HCT116 (cell line): ENCODE measurements at places on chromosomes 5 and 9.

- DNase-seq: no peak
Observed at GRCh38 chr5:146059460-146060220, 45.7 kb downstream of the PLAC8L1 start.

DNA sequence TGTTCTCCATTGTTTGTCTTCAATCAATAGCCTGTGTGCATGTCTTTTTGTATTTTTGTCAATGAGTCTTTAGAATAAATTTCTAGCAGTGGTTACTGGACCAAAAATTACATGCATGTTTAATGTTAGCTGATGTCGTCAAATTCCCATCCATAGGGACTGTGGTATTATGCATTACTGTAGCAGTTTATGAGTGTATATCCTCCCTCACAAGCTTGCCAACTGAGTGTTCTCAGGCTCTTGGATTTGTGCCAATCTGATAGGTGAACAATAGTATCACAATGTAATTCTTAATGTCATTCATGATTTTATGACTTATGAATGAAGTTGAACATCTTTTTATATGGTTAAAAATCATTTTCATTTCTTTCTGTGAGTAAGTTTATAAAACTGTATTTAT lies 13.0 kb downstream of the SNX24 start:
- DNase-seq: no peak

DNA sequence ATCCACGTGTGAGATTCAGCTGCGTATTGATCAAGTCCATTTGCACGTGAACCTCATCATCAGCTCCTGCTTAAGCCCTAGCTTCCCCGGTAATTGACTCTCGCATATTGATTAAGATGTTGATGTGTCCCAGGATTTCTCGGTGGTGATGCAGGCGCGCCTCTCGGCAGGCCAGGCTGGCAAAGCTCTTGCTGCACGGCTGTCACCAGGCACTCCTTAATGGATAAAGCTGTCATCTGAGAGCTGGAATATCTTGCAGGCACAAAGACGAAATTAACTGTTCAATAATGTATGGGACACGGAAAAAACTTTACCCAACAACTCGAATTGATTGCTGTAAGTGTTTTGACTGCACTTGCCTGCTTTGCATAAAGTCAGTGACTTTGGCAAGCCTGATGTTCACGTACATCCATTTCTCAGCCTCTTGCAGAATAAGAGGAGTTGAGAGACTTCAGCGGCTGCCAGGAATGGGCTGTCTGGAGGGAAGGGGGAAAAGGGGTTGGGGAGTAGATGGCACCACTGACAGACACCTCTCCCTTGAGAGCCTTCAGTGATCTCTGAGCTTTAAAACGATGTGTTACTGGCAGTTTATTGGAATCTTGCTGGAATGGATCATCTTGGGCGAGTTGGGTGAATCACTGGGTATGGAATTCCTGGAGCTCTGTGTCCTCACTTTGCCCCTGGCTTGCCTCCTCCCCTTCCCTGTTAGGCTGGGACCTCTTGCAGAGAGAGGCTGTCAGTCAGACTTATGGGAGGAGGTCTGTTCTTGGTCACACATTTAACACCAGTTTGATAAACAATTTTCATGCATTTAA lies 650.3 kb downstream of the CCDC171 start:
- no peak for DNase-seq

DNA sequence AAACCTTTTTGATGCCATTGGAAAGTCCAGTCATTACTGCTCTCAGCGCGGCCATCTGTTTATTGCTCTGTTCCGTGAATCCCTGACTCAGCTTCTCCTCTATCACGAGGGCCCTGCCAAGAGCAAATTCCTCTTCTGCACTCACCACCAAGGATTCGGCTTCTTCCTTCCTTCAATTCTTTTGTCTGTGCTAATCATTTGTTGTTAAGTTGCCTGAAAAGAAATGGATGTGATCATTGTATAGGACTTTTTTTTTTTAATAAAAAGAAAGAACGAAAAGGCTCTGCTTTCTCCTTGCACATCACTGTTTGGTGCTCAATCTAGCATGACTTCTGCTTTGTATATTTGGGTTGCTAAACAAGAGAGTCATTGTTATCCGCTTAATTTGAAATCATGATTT lies 128.7 kb upstream of the PIK3R1 start:
- no peak for DNase-seq

DNA sequence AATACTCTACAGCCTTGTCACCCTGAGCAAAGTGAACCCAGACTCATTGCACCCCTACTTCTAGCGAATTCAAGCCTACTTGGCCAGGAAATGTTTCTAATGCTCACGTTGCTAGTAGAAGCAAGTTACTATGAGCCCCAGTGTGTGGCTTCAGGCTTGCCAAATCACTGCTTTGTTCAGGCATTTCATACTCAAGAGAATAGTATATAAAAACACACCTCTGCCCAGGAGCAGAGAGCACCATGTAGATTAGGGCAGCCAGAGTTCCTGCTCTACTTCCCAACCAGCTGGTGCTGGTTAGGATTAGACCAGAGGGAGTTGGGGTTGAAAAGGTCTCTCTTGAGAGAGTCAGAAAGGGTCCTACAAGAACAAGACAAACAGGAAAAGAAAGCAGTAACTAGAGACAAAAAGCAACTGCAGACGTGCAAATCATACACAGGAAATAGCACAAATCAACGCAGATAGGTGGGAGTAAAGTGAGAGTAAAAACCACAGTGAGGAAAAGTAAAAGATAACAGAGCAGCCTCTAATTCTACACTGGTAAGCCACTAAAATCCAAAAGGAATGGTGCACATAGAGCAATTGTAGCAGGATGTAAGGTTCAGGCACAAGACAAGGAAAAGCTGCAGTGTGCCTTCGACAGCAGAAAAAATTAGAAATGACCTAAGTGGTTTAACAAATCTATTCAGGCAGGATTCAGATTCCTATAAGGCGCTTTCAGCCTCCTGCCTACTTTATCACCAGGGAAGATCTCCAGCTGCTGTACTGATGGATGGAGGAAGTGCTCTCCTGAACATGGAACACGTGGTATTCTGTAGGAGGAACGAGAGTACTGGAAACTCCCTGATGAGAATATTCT lies 49.6 kb upstream of the KIF2A start:
- DNase-seq: no peak

- no peak for DNase-seq
Observed at GRCh38 chr9:76218117-76218885, 175.9 kb downstream of the RFK start.

- no peak for DNase-seq
Observed at GRCh38 chr5:118551031-118551430, 437.3 kb downstream of the DTWD2 start.

- no peak for DNase-seq
Observed at GRCh38 chr5:179680014-179680779, 637 bp downstream of the CBY3 start.

DNA sequence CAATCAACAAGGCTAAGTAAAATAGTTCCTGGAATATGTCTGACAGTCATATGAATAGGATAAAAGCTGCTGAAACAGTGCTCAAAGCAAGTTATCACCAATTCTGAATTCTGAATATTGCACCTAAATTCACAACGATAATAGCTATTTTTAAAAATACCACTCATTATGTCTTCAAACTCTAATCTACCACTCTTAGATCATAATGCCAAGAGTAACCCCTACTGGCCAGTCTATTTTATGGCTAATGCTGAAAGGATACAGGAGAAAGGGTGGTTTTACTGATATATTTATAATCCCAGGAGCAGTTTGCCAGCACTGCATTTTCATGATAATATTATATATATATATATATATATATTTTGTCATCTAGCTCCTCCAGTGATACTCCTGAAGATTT lies 232.8 kb downstream of the PDE4D start:
- no peak for DNase-seq

GRCh38 chr5:38979535-38979934 lies 94.7 kb downstream of the RICTOR start:
- no peak for DNase-seq

- DNase-seq: no peak
Observed at GRCh38 chr5:163105456-163105855, 331.9 kb upstream of the CCNG1 start.

- DNase-seq: peak; percentile 69
Observed at GRCh38 chr9:130689937-130690700, 3.5 kb upstream of the EXOSC2 start.

DNA sequence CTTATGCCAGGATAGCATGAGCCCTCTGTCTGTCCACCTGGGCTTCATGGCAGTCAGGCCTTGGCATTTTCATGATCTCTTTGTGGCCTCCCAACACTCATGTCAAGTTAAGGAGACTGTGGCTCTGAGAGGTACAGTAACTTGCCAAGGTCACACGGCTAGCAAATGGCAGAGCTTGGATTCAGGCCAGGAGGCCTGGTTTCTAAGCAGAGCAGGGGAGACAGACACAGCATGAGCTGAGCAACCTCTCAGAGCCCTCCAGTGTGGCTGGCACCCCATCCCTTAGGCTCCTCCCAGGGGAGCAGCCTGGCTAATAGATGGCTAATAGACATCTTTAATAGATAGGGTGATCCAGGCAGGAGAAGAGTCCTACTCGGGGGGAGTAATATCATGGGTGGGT lies 4.1 kb downstream of the SYNPO start:
- DNase-seq: no peak

- DNase-seq: no peak
Observed at GRCh38 chr5:156350256-156350655, 23.3 kb downstream of the SGCD start.

GRCh38 chr9:77015327-77016048 lies 4.0 kb upstream of the FOXB2 start:
- no peak for DNase-seq

GRCh38 chr5:142057697-142058056 lies 44.9 kb upstream of the GNPDA1 start:
- no peak for DNase-seq

DNA sequence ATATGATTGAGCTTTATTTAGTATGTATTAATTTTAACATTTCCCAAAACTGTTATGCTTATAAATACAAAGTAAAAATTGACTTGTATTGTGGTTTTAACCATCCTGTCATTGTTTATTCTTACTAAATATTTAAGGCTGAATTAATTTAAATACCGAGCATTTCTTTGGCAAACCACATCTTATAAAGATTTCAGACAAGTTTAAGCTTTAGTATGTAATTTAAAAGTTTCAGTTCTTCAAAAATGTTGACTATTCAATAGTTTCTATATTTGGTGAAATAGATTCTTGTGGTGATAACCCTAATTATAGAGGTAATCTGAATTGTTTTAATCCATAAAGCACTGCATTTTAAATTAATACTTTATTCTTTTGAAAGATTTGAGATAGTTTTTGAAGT lies 65.5 kb downstream of the CCNH start:
- DNase-seq: no peak

- peak; percentile 23 for DNase-seq
Observed at GRCh38 chr9:106921341-106921899, 58.5 kb downstream of the ZNF462 start.

- DNase-seq: no peak
Observed at GRCh38 chr9:81906671-81907070, 21.6 kb upstream of the SPATA31D4 start.

DNA sequence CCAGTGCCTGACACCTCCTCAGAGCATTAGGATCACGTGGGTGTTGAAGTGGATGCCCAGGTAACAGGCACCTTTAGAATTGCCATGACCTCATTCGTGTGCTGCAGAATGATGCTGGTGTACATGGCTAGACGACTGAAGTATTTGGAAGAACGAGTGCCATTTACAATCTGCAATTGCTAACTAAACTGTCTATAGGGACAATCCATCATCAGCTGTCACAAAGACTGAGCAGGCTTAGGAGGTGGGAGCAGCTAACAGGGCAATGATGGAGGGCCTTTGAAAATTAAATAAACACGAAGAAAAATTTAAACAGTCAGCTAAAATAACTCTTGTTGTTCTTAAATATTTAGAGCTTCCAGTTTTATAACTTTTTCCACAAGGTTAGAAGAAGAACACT lies 375.8 kb downstream of the GADD45G start:
- no peak for DNase-seq

DNA sequence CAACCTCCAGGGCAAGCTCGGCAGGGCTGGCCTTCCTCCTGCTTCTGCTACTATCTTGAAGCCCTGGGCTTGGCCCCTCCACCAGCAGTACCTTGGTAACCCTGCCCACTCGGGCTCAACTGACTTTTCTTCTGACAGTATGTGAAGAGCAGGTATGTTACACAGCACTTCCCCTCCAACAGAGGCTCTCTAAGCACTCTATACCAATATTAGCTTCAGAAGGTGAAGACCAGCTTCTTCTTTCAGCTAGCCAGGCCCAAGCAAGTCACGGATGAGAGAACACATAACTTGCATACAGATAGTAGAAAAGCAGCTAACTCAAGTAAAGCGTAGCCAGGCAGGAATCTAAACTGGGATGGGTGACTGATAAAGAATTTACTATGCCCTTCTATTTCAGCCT lies 64.3 kb downstream of the FEM1C start:
- DNase-seq: no peak
